ENCODE measurements at places on chromosomes 3 and 15.

- H3K27me3 ChIP-seq = no peaks in the 10 kb centered on the region
- peak overlapping the region; percentile 94 for H3K27ac ChIP-seq
- no peak for DNase-seq
- H3K4me1 ChIP-seq = no peaks in the 10 kb centered on the region
- H3K36me3 ChIP-seq = no peaks in the 10 kb centered on the region
These were observed 31.3 kb downstream of the RPN1 start for GRCh38 chr3:128619146-128619890.

- H3K27ac ChIP-seq = no peak overlapping the region
- DNase-seq = no peak
- no peaks in the 10 kb centered on the region for H3K36me3 ChIP-seq
- no peaks in the 10 kb centered on the region for H3K27me3 ChIP-seq
- no peaks in the 10 kb centered on the region for H3K4me1 ChIP-seq
These were observed 177.8 kb upstream of the GOLGA6L4 start for GRCh38 chr15:84057714-84058331.

DNA sequence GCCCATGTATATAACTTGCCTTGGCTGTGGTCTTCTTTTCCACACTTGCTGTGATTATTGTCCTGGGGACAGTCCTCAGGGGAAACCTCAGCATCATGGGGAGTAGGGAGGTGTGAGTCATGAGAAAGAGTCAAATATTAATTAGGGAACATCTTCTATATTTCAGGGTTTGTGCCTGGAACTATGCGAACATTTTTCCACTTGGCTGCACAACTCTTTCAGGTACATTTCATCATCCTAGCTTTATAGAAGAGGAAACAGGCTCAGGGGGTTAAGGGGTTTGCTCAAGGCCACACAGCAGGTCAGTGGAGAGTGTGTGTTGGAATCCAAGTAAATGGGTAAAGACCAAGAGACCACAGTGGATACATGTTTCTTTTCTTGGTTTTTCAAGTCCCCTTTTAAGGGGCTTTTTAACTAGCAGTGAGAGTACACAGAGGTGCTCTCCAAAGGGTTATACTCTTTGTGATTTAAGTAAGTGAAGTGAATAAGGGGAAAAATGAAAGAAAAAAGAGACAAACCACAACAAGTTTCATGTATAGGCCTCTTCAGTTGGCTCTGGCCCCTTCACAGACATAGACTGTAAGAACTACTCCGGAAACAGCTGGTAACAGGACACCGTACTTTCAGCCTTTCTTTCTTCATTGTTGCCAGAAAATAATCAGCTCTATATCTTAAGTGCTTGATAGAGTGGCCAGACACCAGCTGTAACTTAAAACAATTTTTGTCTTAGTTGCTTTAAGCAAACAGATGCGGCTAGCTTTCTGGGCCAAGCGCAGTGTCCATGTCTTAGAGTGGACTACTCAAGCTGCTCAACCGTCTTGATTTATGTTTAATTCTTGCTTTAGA is 64.6 kb downstream of the EEFSEC start:
- no peaks in the 10 kb centered on the region for H3K4me1 ChIP-seq
- DNase-seq = no peak
- H3K4me3 ChIP-seq = no peak overlapping the region
- no peaks in the 10 kb centered on the region for H3K27me3 ChIP-seq
- peak overlapping the region; percentile 78 for H3K27ac ChIP-seq

GRCh38 chr3:126912027-126912422 is 70.9 kb upstream of the PLXNA1 start:
- no peak overlapping the region for H3K4me3 ChIP-seq
- no peaks in the 10 kb centered on the region for H3K27me3 ChIP-seq
- no peaks in the 10 kb centered on the region for H3K36me3 ChIP-seq
- H3K27ac ChIP-seq = peak overlapping the region; percentile 23
- no peak for DNase-seq
- H3K4me1 ChIP-seq = no peaks in the 10 kb centered on the region

DNA sequence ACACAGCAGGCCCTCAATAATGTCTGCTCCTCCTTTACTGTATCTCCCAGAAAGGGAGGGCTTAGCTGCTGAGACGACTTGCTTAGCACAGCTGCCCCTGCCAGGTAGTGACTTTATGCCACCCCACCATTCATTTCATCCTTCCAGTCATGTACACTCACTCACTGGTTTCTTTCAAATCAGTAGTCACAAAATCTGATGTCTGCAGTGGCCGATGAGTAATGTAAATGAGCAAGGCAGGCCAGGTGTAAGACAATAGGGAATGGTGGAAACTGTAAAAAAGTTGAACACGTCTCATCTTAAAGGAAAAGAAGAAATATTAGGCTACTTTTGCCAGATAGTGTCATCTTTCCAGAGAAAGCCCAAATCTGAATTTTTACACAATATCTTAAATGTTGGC is 207.6 kb upstream of the PRICKLE2 start:
- H3K36me3 ChIP-seq = no peaks in the 10 kb centered on the region
- no peak overlapping the region for H3K4me3 ChIP-seq
- no peak for DNase-seq
- no peaks in the 10 kb centered on the region for H3K27me3 ChIP-seq
- H3K4me1 ChIP-seq = no peaks in the 10 kb centered on the region

- H3K36me3 ChIP-seq = no peaks in the 10 kb centered on the region
- no peak overlapping the region for H3K4me3 ChIP-seq
- DNase-seq = no peak
- no peak overlapping the region for H3K27ac ChIP-seq
- H3K27me3 ChIP-seq = no peaks in the 10 kb centered on the region
These were observed 191.1 kb upstream of the TSC22D2 start for GRCh38 chr3:150216866-150217600.

GRCh38 chr15:89747708-89748682 is 3.1 kb downstream of the MESP1 start:
- no peak overlapping the region for H3K4me3 ChIP-seq
- H3K27me3 ChIP-seq = no peaks in the 10 kb centered on the region
- no peaks in the 10 kb centered on the region for H3K36me3 ChIP-seq

GRCh38 chr3:169556349-169556870 is 107.1 kb downstream of the MECOM start:
- no peak for DNase-seq
- H3K4me1 ChIP-seq = no peaks in the 10 kb centered on the region
- no peaks in the 10 kb centered on the region for H3K27me3 ChIP-seq
- no peak overlapping the region for H3K27ac ChIP-seq
- H3K36me3 ChIP-seq = no peaks in the 10 kb centered on the region
- H3K4me3 ChIP-seq = no peak overlapping the region

- peak overlapping the region; percentile 91 for H3K4me3 ChIP-seq
- H3K36me3 ChIP-seq = peaks cover 4% of the 10 kb centered on the region
- DNase-seq = peak; percentile 66
- no peaks in the 10 kb centered on the region for H3K27me3 ChIP-seq
- H3K4me1 ChIP-seq = peaks cover 31% of the 10 kb centered on the region
These were observed 462 bp downstream of the IGDCC3 start for GRCh38 chr15:65377105-65377975.

DNA sequence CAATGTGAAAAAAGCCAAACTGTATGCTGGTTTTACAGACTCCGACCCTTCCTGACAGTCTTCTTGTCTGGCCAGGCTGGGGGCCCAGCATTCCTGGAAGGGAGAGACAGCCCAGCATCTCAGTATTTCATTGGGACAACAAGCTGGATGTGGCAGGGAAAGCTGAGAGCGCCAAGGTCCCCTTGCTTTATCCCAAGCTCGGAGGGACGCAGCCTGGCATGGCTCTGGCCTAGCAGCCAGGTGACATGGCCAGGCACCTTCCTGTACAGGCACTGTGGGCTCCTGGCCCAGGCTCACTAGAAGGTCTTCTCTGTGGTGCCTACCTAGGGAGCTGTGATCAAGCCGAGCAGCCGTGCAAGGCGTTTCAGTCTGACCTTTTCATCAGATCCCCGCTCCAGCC is 33.0 kb downstream of the UMPS start:
- no peak for DNase-seq
- no peak overlapping the region for H3K4me3 ChIP-seq
- no peaks in the 10 kb centered on the region for H3K27me3 ChIP-seq
- peak overlapping the region; percentile 29 for H3K27ac ChIP-seq
- H3K36me3 ChIP-seq = peaks cover 5% of the 10 kb centered on the region
- H3K4me1 ChIP-seq = peaks cover 5% of the 10 kb centered on the region

GRCh38 chr3:123653221-123653682 is 68.4 kb upstream of the HACD2 start:
- H3K27ac ChIP-seq = peak overlapping the region; percentile 12
- no peak for DNase-seq
- no peaks in the 10 kb centered on the region for H3K27me3 ChIP-seq
- no peak overlapping the region for H3K4me3 ChIP-seq
- 0 out of 2 replicates have a peak, but pooled peaks cover 1% of the 10 kb centered on the region for H3K36me3 ChIP-seq

DNA sequence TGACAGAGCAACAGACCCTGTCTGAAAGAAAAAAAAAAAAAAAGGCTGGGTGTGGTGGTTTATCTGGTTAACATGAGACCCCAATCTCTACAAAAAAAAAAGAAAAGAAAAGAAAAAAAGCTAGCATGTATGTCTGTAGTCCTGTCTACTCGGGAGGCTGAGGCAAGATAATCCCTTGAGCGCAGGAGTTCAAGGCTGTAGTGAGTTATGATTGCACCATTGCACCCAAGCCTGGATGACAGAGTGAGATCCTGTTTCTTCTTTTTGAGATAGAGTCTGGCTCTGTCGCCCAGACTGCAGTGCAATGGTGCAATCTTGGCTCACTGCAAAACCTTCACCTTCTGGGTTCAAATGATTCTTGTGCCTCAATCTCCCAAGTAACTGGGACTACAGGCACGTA is 8.4 kb upstream of the DHX30 start:
- H3K4me1 ChIP-seq = no peaks in the 10 kb centered on the region
- no peaks in the 10 kb centered on the region for H3K27me3 ChIP-seq
- no peaks in the 10 kb centered on the region for H3K36me3 ChIP-seq

DNA sequence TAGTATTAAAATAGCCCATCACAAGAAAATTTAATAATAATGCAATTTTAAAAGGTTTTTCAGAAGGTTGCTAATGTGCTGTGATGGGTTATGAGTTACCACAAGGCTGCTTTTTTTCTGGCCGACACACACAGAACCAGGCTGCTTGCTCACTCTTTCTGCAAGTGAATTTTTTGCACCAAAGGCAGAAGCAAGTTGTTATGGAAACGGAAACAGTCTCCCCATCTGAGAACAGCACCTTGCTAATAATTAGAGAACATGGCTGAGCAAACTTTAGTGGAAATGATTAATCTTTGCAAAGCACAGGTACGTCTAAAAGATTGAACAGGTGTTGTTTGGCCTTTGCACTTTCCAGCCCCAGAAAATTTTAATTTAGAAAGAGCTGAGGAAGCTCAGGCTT is 51.0 kb downstream of the CACNA2D3 start:
- H3K27ac ChIP-seq = no peak overlapping the region
- no peaks in the 10 kb centered on the region for H3K36me3 ChIP-seq
- no peaks in the 10 kb centered on the region for H3K4me1 ChIP-seq
- no peak overlapping the region for H3K4me3 ChIP-seq

GRCh38 chr15:58977887-58978286 is 9.6 kb upstream of the RNF111 start:
- H3K27me3 ChIP-seq = no peaks in the 10 kb centered on the region
- H3K4me1 ChIP-seq = no peaks in the 10 kb centered on the region
- DNase-seq = no peak

DNA sequence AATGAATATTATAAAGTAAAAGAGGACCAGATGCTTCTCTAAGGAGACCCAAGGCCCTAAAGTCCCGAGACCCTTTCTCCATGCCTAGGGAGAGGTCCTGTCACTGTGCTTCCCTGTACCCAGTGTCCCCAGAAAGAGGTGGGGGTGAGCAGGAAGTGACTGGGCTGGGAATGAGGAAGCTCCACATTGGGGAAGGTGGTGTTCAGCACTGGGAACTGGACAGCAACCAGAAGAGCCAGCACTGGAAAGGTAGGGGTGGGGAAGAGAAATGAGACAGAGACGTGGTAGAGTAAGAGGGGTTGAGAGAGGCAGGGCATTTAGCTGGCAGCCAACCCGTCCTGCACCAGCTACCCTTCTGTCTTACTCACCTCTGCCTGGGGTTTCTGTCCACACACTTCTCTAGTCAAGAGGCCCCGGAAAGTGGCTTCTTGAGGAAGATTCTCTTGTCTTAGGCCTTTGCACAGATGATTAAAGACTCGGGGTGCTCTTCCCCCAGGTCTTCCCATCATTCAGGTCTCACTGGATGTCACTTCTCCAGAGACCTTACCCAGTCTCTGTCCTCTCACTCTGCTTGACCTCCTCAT is 12.2 kb downstream of the RRP9 start:
- H3K27me3 ChIP-seq = no peaks in the 10 kb centered on the region
- no peaks in the 10 kb centered on the region for H3K36me3 ChIP-seq
- no peaks in the 10 kb centered on the region for H3K4me1 ChIP-seq
- peak; percentile 32 for DNase-seq

DNA sequence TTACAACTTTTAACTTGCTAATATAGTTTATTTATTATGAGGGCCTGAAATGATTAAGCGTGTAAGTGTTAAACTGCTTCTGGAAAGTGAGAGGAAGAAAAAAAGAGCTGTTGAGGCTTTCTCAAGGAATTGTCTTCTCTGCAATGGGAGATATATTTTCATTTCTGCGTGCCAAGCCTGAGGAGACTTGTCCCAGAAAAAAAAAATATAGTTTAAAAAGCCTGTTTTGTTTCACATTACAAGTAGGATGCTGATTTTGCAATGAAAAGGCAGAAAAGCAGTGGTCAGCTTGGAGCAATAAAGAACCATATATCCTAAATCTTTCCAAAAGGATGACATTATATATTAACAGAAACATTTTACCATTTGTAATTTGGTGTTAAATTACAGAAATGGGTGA is 115.5 kb downstream of the GMNC start:
- no peak for DNase-seq
- no peaks in the 10 kb centered on the region for H3K4me1 ChIP-seq
- H3K27ac ChIP-seq = no peak overlapping the region
- H3K36me3 ChIP-seq = no peaks in the 10 kb centered on the region

GRCh38 chr15:31346367-31347066 is 19.9 kb downstream of the KLF13 start:
- no peaks in the 10 kb centered on the region for H3K27me3 ChIP-seq
- peak overlapping the region; percentile 53 for H3K27ac ChIP-seq
- H3K36me3 ChIP-seq = peaks cover 2% of the 10 kb centered on the region
- no peak for DNase-seq

GRCh38 chr15:97235611-97235985 is 724.9 kb upstream of the ARRDC4 start:
- no peaks in the 10 kb centered on the region for H3K27me3 ChIP-seq
- H3K27ac ChIP-seq = no peak overlapping the region
- no peak for DNase-seq
- no peak overlapping the region for H3K4me3 ChIP-seq

- DNase-seq = no peak
- no peaks in the 10 kb centered on the region for H3K36me3 ChIP-seq
- no peaks in the 10 kb centered on the region for H3K27me3 ChIP-seq
- H3K27ac ChIP-seq = no peak overlapping the region
- no peak overlapping the region for H3K4me3 ChIP-seq
- no peaks in the 10 kb centered on the region for H3K4me1 ChIP-seq
These were observed 68.0 kb upstream of the AP4E1 start for GRCh38 chr15:50840520-50840919.

GRCh38 chr15:96416218-96416933 is 85.9 kb downstream of the NR2F2 start:
- H3K27ac ChIP-seq = no peak overlapping the region
- H3K4me3 ChIP-seq = no peak overlapping the region
- no peaks in the 10 kb centered on the region for H3K4me1 ChIP-seq
- no peak for DNase-seq
- no peaks in the 10 kb centered on the region for H3K36me3 ChIP-seq

Measured in Caco-2 (cell line).